Kasumi-1 (cell line): ENCODE measurements at places on chromosomes 1 and 21.

DNA sequence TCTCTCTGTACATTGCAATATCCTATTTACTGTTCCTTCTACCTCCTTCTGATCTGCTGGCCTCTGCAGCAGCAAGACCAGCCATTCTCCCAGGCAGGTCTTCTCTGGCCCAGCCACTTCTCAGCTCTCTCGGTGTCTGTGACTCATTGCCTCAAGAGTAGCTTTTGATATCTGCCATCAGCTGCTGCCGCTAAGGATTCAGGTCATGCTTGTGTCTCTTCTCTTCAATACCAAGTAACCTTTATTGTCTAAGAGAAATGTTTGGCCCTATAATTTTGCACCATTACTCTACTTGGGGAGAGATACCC lies 101.8 kb downstream of the TMEM53 start:
- DNase-seq = no peak

DNA sequence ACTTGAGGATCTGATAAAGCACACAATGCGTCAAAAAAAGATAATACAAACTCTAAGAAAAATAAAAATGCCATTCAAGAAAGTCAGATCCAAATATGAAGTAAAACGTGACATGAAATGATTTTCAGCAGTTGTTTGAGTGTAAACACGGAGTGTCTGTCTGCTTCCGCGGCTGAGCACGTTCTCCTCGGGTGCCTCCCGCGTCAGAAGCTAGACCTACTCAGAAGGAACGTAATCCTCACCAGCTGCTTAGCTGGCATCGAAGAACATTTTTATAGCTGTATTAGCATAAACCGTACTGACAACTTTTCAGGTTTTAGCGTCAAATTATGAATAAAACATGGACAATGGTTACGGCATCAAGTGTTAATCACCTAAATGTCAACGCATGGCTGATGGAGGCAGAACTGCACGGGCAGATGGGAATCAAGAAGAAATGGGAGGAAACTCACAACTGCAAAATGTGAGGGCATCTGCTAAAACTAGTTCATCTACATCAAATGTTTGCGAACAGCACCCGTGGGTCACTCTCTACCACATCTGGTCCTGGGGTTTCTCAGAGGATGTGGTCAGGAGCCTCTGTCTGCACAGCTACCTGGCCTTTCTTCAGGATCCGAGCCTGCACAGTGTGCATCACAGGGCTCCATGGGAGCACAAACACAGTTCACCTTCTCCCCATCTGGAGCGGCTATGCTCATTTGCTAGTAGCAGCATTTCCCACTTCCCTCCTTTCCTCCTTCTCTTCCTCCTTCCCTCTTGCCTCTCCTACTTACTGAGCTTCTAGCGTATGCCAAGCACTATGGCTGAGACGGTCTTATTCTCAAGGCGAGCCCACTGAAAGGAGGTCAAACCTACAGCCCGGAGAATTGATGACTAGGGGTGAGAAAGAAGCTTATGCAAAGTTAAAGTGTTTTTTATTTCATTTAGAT lies 40.0 kb downstream of the RCAN1 start:
- DNase-seq = no peak

GRCh38 chr1:179310291-179310690 lies 16.7 kb downstream of the SOAT1 start:
- no peak for DNase-seq

DNA sequence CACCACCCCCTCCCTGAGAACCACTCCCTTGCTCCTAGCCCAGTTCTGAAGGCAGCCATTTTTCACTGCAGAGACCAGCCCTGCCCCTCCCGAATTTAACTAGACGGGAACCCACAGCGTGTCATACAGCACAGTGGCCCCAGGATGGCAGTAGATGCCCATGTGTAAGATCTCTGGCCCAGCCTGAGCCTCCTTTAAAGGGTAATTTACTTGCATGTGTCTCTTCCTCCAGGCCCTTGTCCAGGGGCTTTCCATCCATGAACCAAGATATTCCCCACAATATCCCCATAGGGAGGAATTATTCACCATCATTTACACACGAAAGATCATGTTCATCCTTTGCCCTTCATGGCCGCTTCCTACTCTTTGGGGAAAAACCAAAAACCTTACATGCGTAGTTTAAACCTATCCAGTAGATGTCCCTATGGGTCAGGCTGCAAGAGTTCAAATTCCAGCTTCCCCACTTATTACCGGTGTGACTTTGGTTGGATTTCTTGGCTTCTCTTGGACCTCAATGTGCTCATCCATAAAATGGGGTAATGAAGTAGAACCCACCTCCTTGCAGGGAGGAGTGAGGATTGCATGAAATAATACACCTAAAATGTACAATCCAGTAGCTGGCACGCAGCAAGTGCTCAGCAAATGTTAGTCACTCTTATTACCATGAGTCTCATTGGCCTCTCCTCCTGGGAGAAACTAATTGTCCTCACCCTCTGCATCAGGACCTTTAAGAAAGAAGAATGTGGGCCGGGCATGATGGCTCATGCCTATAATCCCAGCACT lies 4.0 kb upstream of the LACTBL1 start:
- DNase-seq = peak; percentile 91

DNA sequence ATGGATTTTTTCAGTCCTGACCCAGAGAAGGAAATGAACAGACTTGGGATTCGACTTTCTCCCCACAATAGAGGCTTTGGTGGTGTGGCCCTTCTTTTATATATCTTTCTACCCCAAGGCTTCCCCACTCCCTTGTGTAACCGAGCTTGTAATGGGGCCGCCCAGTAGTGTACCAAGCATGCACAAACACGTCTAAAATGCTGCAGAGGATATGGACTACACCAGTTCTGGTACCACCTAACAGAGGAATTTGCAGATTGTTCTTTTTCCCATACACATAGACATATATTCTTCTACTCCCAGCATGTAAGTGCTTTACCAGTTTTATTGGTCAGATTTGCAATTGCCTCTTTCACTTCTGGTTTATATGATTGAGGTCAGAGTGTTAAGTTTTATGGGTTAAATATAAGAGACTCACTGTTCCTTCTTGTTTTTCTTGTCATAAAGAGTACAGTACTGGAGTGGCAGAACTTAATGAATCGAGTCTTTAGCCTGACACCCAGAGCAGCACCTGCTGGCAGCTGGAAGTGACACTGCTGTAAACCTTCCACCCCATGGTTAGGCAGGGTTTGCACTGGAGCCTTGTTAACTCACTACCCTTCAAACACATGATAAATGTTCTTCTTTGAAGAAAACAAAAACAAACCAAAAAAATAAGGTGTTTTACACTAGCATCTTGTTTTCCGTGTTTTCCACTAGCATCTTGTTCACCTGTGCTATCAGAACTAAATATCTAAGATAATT lies 198.6 kb downstream of the PTPRC start:
- DNase-seq = no peak

DNA sequence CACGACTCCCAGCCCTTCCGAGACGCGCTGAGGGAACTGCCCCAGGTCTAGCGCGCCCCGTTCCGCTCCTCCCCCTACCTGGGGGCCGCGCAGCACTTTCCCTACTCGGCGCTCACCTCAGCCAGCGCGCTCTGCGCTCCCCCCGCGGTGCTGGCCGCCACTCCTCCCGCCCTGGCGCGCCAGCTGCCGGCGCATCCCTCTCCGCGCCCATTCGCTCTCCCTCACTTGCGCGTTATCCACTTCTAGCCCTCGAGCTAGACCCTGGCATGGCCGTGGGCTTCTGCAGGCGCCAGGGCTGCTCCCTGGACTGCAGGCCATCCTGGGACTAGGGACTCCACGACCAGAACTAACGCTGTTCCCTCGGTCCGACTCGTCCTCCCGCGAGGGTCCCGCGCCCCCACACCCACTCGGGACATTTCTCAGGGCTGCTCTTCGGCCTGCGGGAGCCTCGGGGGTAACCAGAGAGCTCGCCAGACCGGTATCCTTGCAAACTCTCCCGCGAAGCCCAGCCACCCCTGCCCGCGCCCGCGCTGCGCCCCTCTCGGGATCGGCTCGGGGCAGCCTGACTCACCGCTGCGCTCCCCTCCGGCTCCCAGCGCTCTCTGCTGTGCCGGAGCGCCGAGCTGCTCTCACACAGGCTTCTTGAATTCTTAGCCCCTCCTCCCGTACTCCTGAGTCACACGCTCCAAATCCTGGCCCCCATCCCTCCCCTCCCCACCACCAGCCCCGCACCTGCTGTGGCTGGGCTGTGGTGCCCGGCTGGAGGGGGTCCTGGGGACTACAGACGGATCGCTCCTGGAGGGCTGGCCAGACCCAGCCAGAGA lies at the start of gene NGF:
Gene NGF, minus strand, starts transcription at position 617 of the 824 bp plus-strand sequence. CDS start 51,454 bp downstream, outside the sequence.
- DNase-seq = no peak

DNA sequence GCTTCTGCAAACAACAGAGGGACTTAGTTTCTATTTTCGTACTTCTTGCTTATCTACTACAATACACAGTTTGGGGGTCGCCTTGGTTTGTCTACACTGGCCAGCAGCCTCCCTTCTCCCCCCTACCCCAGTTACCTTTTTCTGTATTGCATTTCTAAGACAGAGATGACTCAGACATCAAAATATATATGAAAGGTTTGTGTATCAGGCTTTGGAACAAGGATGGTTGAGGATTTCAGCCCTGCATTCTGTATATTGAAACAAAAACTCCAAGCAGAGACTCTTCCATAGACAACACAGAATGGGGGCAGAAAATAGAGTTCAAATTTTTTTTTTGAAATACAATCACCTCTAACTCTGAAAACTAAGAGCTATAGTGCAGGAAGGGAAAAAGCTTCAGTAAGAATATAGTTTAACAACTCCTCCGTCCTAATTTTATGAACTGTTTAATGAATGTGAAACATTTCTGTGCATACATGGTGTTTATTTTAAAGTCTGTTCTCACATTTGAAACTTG lies 1.9 kb downstream of the SAMD13 start:
- peak; percentile 62 for DNase-seq

DNA sequence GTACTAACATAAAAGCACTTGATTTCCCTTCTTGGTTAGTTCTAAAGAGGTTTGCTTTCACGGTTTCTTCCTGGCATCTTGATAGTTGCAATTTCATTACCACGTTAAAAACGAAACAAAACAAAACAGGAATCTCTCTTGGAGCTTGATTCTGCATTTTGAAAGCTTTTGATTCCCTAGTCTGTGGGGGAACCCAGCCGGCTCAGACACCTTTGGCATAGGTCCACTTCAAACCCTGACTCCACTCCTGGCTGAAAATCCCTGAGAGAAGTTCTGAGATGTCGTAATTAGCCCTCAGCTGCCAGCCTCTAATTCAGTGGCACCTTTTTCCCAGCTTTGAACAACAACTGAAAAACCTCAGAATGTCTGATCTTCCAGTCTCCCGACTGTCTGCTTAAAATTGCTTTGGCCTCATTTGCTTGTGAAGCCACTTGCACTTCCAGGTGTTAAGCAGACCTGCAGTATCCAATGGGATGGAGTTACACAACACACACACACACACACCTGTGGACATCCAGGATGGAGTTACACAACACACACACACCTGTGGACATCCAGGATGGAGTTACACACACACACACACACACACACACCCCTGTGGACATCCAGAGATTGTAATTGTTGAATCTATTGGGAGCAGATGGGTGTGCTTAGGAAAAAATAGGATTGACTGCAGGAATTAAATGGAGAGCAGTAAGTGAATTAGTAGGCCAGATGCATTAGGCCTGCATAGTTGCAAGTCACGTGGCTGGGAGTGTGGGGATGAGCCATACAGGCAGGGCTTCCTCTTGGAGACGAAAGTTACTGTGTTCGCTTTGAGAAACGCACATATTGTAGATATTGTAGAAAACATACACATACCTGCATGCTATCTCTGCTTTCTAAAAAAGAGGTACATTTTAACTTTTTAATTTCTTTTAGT lies 285.6 kb upstream of the FMN2 start:
- DNase-seq = no peak

GRCh38 chr1:228906223-228906860 lies 171.1 kb downstream of the RHOU start:
- DNase-seq = no peak

GRCh38 chr1:101115112-101115511 lies 89.5 kb upstream of the DPH5 start:
- DNase-seq = no peak

DNA sequence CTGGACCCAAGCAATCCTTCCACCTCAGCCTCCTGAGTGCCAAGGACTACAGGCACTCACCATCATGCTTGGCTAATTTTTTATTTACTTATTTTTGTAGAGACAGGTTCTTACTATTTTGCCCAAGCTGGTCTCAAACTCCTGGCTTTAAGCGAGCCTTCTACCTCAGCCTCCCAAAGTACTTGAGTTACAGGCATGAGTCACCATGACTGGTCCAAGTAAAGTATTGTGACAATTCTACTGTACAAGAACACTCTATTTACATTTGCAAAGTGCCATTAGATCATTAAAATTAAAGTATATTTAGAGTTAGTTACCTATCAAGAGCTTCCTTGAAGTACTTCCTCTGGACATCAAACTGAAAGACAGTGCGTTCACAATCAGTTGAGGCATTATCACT lies 44.8 kb downstream of the NRDC start:
- no peak for DNase-seq

- DNase-seq = no peak
Observed at GRCh38 chr21:42760951-42761751, 107.7 kb downstream of the PDE9A start.

GRCh38 chr21:38609580-38609979 lies 111.3 kb upstream of the ERG start:
- no peak for DNase-seq

DNA sequence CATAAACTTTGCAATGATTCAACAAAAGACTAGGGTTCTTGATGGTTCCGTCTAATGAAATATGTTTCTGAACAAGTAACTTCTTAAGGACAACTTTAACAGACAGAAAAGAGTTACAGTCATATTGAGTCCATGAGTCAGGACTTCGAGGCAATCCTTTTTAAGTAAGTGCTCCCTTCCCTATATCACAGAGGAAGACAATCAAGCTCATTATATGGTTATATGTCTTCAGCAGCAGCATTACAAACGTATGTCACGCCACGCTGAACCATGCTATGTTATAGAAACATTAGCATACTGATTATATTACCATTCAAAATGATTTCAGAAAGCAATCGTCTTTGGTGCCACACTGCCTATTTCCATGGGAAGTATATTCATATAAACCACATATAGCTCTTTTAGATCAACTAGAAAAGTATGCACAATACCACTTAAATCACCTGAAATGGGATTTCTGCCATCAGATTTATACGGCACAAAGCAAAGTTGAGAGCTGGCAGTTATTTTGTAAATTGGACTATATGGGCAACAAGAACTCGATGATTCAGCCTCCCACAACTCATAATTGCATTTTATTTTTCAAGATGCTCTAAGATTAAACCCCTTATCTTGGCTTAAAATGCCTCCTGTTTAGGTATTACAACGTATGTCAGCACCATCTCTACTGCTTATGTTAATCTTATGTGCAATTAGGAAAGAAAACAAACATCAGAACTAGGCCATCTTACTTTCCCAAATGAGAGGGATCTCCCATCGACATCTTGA lies 111.3 kb upstream of the SAMSN1 start:
- no peak for DNase-seq

DNA sequence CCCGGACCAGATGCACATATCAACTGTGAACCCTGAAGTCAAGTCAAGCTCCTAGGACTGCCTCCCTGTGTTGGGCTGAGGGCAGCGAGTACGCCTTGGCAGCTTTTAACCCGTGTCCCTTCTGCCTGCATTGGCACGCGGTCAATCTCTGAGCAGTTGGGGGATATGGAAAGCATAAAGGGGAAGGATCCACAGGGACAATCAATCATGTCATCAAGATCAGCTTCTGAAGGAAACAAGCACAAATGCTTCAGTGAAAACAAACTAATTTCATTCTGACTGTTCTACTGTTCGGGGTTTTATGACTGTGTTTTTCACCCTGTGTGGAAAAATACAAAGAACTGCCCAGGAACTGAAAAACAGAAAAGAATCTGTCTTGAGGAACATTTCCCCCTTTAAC lies 106.2 kb downstream of the RUNX1 start:
- no peak for DNase-seq
